ENCODE measurements at places on chromosomes 16 and 17. TPM values are rescaled to one million over a fixed set of nuclear protein-coding genes. Genes with fewer than 3 reads are reported as not detected.
A peak's percentile ranks its signal among the peaks of the same experiment; 100 is the strongest.

GRCh38 chr16:15576960-15577958 is 65.7 kb downstream of the MARF1 start:
- peak; percentile 99 for DNase-seq

GRCh38 chr17:63407741-63408330 is 38.3 kb downstream of the CYB561 start:
- no peak for DNase-seq

GRCh38 chr17:77427391-77427991 is 286.7 kb downstream of the SEC14L1 start:
- peak; percentile 52 for DNase-seq

DNA sequence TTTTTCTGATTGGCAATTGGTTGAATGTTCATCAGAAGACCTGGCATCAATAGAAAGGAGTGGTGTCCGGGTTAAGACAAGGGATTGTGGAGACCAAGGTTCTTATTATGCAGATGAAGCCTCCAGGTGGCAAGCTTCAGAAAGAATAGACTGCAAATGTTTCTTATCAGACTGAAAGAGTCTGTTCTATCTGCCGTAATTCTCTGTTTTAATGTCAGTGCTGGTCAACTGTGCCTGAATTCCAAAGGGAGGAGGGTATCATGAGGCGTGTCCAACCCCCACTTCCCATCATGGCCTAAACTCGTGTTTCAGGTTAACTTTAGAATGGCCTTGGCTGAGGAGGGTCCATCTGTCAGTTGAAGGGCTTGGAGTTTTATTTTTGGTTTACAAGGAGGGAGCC is 60.4 kb upstream of the AKTIP start:
- no peak for DNase-seq

DNA sequence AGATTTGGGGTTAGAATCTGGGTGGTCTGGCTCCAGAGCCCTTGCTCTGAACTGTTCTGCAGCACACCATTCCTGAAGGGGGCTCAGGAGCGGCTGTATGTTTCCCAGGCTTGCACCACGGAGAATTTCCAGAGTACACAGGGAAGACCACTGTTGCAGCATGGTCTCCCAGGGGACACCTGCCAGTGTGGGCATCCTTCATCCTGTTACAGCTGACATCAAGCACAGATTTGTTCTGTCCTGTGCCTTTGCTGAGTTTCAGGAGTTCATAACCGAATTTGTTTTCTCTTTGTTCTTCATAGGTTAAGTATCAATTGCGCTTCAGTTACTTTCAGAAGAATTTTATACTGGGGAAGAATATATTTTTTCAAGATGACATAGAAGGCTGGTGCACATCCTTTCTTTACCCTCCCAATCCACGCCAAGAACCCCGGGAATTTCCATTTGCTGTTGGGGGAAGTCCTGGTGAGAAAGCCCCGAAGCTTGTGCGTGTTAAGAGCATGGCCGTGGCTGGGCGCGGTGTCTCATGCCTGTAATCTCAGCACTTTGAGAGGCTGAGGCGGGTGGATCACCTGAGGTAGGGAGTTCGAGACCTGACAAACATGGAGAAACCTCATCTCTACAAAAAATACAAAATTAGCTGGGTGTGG is 26.3 kb upstream of the ABCA3 start:
- DNase-seq = no peak

- peak; percentile 84 for DNase-seq
Measured at GRCh38 chr17:32142857-32143526, 690 bp downstream of the RHOT1 start.

GRCh38 chr17:34703533-34703932 is 124.2 kb downstream of the TMEM132E start:
- peak; percentile 50 for DNase-seq

DNA sequence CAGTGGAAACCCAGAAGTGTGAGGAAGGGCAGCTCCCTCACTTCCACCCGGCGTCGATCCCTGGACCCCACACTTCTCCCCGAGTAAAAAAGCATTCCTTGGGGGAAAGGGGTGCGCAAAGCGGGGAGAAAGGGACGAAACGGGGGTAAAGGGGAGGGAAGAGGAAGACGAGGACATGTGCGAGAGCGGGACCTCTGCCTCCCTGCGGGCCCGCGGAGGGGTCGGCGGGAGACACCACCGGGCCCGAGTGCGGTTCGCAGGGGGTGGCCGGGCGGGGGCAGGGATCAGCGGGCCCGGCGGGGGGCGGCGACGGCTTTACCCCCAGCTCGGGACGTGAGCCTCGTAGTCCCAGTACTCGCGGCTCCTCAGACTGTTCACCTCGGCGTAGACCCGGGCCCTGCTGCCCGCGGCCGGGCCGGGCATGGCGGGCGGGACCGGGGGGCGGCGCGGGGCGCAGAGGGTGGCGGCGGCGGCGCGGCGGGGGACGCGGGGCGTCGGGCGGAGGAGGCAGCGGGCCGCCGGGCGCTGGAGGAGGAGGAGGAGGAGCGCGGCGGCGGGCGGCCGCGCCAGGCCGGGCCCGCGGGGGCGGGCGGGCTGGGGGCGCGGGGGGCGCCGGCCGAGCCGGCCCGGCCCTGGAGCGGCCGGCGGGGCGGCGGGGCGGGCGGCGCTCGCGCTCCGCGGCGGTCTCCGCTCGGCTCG is 443 bp downstream of the CSNK2A2 start:
- peak; percentile 11 for DNase-seq

GRCh38 chr17:32279891-32280716 is 14.5 kb downstream of the RHBDL3 start:
- DNase-seq = peak; percentile 72

DNA sequence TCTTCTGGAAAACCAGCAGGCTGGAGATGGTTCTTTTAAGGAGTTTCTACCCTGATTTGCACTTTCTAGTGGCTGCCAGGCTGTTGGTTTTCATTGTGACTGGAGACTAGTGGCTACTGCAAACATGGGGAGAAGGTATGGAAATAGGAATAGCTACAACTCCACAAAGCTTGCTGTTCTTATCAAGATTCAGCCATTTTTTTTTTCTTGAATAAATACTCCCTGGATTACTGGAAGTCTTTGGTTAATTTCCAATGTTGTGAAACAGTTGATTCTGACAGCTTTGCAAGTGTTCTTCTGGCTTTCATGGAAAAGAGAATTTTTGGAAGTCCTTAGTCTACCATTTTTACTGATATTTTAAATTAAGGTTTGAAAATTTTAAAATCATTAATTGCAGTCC is 277.7 kb downstream of the HS3ST3A1 start:
- DNase-seq = no peak

GRCh38 chr17:72863526-72864211 is 228.8 kb downstream of the SLC39A11 start:
- no peak for DNase-seq

- no peak for DNase-seq
Measured at GRCh38 chr17:258906-259305, 77.5 kb upstream of the DOC2B start.

DNA sequence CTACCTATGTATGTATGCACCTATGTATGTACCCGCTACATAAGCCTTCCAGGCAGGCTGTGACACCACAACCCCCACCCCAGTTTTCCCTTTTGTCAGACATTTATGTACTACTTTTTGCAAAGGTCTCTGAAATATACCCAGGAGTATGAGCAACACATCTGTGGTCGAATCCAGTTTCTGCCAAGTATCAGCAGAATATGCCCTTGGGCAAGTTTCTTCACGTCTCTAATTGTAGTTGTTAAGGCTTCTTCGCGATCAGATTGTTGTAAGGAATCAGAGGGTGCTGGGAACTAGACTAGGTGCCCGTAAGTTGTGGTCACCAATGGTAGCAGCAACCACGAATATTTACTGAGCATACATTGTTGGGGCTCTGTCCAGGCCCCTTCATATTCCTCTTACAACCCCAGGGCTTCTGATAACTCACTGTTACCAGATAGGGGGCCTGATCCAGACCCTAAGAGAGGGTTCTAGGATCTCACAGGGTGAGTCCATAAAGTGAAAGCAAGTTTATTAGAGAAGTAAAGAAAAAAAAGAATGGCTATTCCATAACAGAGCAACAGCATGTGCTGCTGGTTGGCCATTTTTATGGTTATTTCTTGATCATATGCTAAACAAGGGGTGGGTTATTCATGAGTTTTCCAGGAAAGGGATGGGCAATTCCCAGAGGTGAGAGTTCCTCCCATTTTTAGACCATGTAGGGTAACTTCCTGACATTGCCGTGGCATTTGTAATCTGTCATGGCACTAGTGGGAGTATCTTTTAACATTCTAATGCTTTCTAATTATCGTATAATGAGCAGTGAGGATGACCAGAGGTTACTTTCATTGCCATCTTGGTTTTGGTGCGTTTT is 16.6 kb downstream of the NUDT7 start:
- DNase-seq = no peak

- peak; percentile 71 for DNase-seq
Measured at GRCh38 chr16:28494121-28494851, at the start of gene APOBR. APOBR (plus strand) TSS chr16:28494643; CDS start chr16:28494682, 39 bp downstream.

DNA sequence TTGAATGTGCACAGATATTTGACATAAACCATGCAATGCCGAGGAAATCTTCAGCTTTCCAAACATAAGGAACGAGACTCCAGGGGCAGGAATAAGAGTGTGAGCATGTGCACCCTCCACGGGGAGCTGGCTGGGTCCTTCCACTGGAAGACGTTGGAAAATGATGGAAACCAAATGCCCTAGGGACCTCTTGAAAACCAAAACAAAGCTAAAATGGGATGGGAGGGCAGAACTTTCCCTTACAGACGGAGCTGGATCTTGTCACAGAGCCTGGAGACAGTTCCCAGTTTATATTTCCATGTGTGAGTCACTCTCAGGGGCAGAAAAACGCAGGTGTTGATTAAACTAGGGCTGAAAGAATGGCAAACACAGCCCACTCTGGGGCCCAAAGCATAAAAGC is 34.4 kb upstream of the DNAH17 start:
- DNase-seq = no peak

- no peak for DNase-seq
Measured at GRCh38 chr17:65711671-65712276, 150.3 kb upstream of the AXIN2 start.

DNA sequence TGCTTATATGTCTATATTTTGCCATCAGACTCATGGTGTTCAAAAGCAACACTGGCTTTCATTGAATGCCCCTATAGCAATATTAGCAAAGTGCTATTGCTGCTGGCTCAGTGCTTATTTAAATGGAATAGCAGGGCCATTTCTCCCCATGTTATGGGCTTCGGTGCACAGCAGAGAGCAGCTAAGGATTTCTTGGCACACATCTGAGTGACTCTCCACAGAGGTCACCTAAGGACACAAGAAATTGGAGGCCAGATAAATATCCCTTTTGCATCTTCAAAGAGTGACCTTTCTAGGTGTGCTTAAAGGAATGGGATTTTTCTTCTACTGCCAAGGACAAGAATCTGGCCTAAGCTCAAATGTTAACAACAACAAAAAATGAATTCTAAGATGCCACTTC is 751.8 kb downstream of the CDH11 start:
- no peak for DNase-seq

GRCh38 chr17:17453088-17453487 is 23.7 kb upstream of the MED9 start:
- no peak for DNase-seq

DNA sequence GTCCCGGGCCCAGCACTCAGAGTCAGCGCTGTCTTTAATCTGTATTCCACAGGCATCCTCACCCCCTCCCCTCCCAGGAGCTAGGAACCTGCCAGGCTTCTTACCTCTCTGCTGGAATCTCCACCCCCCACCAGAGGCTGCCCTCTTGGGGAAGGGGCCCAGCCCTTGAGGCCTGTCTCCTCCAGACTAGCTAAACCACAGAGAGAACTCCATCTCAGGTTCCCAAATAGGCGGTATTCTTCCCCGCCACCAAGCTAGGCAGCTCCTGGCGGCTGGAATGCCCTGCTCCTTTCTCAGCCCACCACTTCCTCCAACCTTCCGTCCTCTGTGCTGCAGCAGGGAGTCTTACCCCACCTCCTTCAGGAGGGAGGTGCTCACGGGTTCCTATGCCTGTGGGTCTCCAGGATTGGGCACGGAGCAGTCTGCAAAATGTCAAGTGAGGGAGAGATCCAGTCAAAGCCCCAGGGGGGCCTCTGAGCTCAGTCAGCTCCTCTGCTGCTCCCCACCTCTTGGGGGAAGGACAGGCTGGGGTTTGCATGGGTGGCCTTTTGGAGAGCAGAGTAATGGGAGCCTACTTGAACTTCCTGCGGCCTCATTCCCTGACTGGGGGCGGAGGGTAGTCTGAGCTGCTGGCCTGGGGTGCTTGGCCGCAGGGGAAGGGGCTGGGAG is 55.7 kb downstream of the SREBF1 start:
- no peak for DNase-seq

GRCh38 chr16:87200637-87201036 is 116.6 kb downstream of the C16orf95 start:
- no peak for DNase-seq

DNA sequence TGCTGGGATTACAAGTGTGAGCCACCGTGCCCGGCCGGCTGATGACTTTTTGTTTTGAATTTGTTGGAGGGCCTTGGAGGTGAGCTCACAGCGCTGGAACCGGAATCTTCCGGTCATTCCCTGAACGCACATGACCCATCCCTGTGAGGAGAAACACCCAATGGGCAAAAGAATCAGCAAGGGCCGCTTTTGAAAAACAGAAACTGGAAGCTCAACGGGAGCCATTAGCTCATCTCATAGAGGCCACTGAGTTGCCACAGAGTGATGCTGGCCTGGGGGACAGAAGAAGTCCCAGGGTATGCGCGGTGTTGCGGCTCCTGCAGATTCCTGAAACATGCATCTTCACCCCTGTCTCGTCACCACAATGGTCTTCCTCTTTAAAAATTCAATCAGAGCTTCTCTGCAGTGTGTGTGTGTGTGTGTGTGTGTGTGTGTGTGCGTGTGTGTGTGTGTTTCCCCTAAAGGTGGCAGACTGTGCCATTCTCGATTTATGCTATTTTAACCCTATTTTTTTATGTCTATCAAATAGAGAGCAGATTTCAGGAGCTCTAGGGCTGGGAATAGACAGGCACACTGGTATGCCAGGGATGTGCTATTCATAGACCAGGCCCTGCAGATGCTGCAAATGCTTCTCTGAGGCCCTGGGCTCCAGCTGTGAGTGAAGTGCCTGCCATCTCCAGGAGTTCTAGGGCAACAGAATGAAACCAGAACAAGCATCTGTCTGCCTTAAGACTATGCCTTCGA is 68.3 kb downstream of the MARCHF10 start:
- no peak for DNase-seq

DNA sequence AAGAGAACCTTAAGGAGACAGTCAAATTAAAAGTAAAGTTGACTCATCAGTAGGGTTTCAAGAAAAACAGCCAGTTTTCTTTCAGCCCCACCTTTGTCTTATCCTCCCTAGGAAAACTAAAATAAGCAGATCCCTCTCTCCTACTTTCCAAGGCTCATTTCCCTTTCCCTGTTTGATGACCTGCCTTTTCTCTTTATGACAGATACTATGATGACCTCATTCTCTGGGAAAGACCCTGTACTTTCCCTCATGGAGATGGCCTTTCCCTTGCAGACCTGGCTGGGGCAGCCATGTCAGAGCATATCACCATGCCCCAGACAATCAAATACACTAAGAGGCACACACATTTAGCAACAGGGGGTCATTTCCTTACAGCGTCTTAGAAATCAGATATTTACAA is 53.6 kb downstream of the GPR139 start:
- DNase-seq = no peak

GRCh38 chr16:80557037-80557436 is 16.2 kb downstream of the DYNLRB2 start:
- no peak for DNase-seq

VTN gene
- 2.3 TPM for total RNA-seq

TNFRSF13B gene
- 0.31 TPM for total RNA-seq

TEDC2 gene
- 43.0 TPM for total RNA-seq

WFDC1 gene
- total RNA-seq = not detected

HSD11B2 gene
- 2.0 TPM for total RNA-seq

CD300A gene
- total RNA-seq = 0.44 TPM

KRTAP2-4 gene
- total RNA-seq = not detected

SPECC1 gene
- total RNA-seq = 18.4 TPM

CCDC78 gene
- total RNA-seq = 14.4 TPM

VASN gene
- total RNA-seq = 2.5 TPM

MYH13 gene
- not detected for total RNA-seq

SLC38A8 gene
- total RNA-seq = not detected
